T-helper 2 cell (primary cell): ENCODE measurements at places on chromosomes 1 and 21.

DNA sequence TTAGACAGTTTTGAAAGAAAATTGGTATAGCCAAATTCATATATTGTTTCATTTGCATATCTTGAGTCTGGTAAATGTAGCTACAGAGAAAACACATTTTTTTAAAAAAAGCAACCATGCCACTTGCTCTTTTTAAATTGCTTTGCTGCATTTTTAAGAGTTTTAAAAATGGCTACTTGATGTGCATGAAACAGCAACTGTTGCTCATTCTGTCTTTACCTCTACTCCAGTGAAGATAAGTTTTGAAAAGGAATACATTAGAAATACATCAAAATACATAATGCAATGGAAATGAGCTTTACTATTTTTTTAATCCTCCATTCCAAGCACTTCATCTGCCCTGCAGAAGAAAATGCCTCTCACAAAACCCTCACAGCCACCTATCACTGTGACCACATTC lies 95.5 kb downstream of the IFI44 start:
- no peak for DNase-seq

DNA sequence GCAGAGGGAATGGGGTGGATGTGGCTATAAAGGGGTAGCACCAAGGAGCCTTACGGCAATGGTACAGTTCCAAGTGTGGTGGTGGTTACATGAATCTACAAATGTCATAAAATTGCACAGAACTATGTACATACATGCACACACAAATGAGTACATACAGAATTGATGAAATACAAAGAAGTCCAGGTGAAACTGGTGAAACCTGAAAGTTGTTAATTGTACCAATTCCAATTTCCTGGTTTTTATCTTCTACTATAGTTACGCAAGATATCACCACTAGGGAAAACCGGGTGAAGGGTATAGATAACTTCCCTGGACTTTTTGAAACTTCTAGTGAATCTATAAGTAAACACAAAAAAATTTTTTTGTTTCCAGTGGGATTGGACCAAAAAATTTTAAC lies 18.9 kb downstream of the HSF2BP start:
- DNase-seq: no peak

DNA sequence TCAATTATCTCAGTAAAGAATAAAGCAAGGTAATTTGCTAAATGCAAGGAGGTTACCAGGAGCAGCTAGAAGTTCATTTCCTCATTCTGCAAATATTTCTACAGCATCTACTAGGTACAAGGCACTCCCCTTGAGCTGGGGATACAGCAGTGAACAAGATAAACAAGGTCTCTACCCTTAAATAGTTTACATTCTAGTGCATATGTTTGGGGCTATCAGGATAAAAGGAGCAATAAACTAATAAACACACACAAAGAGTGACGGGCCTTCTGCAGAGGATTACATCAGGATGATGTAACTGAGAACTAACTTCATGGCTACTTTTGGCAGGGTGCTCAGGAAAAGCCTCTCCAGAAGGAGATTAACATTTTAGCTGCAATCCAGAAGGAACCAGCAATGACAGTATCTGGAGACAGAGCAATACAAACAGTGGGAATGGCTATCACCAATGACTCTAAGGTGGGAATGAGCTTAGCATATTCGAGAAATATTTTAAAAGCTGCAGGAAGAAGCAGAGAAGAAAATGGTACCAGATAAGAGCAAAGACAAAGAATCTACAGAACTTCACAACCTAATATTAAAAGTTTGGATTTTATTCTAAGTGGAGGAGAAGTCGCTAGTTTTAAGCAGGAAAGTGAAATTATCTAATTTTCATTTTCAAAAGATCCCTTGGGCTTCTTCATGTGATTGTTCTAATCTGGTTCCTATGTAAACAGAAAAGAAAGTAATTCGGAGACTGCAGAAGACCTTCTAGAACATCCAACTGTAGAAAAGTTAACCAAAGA lies 25.8 kb downstream of the TP53BP2 start:
- DNase-seq: no peak

- no peak for DNase-seq
Measured at GRCh38 chr1:54159733-54160316, 7.0 kb upstream of the CDCP2 start.

DNA sequence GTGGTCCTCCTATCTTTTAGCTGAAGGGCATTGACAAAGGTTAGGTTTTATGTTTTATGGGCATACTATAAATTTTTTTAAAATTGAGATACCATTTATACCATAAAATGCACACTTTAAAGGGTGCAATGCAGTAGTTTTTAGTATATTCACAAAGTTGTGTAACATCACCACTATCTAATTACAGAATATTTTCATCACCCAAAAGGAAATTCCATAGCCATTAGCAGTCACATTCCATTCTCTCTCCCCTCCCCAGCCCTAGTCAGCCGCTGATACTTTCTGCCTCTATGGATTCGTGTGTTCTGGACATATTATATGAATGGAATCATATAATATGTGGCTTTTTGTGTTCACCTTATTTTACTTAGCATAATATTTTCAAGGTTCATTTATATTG lies 135.8 kb upstream of the B3GALT2 start:
- DNase-seq: no peak

DNA sequence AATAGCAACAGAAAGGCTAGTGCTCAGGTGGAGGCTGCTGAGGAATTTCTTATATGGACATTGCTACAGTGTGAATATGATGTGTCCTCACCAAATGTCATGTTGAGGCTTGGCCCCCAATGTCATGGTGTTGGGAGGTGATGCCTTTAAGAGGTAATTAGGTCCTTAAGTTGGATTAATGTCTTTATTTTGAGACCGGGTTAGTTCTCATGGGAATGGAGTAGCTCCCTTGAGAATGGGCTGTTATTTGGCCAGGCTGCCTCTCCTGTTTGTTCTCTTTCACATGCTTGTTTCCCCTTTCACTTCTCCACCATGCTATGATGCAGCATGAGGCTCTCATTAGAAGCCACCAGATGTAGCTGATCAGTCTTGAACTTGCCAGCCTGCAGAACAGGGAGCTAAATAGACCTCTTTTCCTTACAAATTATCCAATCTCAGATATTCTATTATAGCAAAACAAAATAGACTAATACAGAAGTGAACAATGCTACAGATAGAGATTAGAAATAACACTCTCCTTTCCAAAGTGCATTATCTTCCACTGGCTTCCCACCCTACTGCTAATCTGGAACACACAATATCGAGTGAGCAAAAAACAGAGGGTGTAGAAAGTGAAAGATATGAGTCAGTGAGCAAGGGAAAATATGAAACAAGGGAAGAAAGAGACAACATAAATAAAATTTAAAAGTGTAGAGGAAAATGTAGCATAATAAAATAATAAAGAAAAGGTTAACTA lies 160.2 kb downstream of the NTMT2 start:
- DNase-seq: no peak

DNA sequence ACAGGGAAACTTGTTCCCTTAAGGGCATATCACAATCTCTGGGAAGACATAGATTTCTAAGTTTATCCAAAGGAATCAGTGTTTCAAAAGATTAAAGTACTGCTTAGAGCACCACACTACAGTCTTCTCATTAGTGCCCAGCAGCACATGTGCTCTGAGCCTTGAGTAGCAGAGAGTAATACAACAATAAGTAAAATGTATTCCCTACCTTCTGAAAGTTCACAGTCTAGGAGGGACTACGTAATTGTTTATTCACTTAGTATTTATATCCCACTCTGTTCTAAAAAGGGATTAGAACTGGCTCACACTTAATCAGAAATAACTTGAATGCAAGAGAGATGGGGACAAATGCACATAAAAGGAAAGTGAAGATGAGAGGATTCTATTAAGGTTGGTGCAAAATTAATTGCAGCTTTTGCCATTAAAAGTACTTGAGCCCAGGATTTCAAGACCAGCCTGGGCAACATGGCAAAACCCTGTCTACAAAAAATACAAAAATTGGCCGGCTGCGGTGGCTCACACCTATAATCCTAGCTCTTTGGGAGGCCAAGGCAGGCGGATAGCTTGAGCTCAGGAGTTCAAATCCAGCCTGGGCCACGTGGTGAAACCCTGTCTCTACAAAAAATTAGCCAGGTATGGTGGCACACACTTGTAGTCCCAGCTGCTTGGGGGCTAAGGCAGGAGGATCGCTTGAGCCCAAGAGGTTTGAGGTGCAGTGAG lies 9.0 kb downstream of the SYNC start:
- no peak for DNase-seq

- DNase-seq: no peak
Measured at GRCh38 chr1:10870493-10871096, 74.1 kb upstream of the CASZ1 start.

- DNase-seq: no peak
Measured at GRCh38 chr1:39090757-39091380, 64.7 kb downstream of the NDUFS5 start.

- peak; percentile 59 for DNase-seq
Measured at GRCh38 chr1:108644984-108645383, 15.9 kb downstream of the HENMT1 start.

DNA sequence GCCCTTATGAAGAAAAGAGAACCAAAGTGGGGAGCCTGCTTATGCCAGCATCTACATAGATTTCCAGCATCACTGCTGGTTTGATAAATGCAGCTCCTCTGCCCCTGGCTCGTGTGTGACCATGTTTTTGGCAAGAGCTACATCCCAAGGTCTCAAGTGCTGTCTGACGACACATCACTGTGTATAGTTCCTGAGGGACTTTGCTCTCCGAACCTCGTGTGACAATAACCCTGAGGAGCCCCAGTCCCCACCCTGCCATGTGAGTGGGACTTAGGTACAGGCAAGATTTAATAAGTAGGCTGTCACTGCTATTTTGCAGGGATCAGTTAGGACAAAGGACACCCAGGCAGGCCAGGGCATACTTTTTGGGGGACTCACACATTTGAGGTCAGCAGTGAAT lies 28.8 kb upstream of the RERE start:
- no peak for DNase-seq

GRCh38 chr1:145782272-145783099 lies 41.4 kb downstream of the RNF115 start:
- peak; percentile 11 for DNase-seq

- no peak for DNase-seq
Measured at GRCh38 chr1:158400871-158401270, 1.6 kb upstream of the OR10T2 start.

GRCh38 chr21:15496911-15497310 lies 232.9 kb upstream of the USP25 start:
- DNase-seq: no peak

- no peak for DNase-seq
Measured at GRCh38 chr1:8698012-8698630, 119.3 kb downstream of the RERE start.
